CD4-positive, CD25-positive, alpha-beta regulatory T cell (primary cell): ENCODE measurements at places on chromosomes 11 and 22. TPM values are rescaled to one million over a fixed set of nuclear protein-coding genes. Genes with fewer than 3 reads are reported as not detected.
A peak's percentile ranks its signal among the peaks of the same experiment; 100 is the strongest.

Gene RBFOX2
- total RNA-seq = 0.52 TPM

Gene RAG1
- 0.05 TPM for total RNA-seq

Gene CLMP
- 0.20 TPM for total RNA-seq

Gene OR5A1
- not detected for total RNA-seq

Gene CCDC83
- not detected for total RNA-seq

Gene SCGB1C1
- not detected for total RNA-seq

Gene TSPAN32
- 60.0 TPM for total RNA-seq

Gene NCR3LG1
- 0.69 TPM for total RNA-seq

Gene CASP5
- total RNA-seq = not detected

Gene TPCN2
- 20.5 TPM for total RNA-seq

Gene OR5P2
- total RNA-seq = not detected

Gene SLC22A25
- not detected for total RNA-seq

Gene SSTR3
- total RNA-seq = 4.3 TPM

DNA sequence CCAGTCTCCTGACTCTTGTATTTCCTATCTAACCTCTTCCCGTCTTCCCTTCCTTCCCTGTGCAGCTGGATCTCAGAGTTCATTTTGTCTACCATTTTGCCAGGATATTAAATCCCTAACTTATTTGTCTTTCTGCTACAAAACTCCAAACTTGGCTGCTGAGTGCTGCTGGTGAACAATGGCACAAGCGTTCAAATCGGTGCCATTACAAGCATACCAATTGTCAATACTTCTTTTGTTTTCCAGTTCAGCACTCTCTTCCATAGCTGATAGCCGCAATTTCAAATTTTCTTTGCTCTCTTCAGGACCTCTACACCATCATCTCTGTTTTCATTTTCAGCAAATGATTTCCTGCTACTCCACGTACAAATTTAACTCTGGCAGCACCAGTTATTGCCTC lies 13.4 kb downstream of the IL18 start:
- no peak for DNase-seq

GRCh38 chr11:108865406-108865805 lies 200.5 kb downstream of the DDX10 start:
- DNase-seq = no peak

DNA sequence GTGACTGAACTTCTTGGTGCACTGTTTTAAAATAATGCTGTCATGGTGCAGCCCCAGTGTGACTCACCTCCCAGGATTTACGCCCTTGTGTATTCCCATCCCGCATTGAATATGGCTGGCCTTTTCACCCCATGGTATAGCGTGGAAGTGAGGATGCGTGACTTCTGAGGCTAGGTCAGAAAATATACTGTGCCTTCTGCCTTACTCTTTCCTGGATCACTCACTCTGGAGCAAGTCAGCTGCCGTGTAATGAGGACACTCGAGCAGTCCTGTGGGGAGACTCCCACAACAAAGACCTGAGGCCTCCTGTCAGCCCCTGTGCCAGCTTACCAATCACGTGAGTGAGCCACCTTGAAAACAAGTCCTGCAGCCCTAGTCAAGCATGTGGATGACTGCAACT lies 471.9 kb upstream of the KIRREL3 start:
- no peak for DNase-seq

- DNase-seq = no peak
These were observed 109.2 kb downstream of the FAM76B start for GRCh38 chr11:95680169-95680929.

- DNase-seq = no peak
These were observed 12.9 kb downstream of the TSPAN32 start for GRCh38 chr11:2314525-2315394.

DNA sequence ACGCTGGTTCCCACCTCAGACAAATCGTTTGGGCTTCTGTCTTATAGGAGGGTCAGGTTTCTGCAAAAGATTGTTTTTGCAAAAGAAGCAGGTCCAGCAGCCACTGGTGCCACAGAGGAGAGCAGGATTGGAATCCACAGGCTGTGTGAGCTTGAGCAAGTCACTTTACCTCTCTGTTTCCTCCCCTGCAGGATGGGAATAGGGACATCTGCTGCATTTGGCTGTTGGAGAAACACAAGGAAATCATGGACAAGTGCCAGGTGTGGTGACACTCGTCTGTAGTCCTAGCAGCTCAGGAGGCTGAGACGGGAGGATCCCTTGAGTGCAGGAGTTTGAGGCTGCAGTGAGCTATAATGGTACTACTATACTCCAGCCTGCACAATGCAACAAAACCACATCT lies 422.6 kb downstream of the MN1 start:
- DNase-seq = no peak

DNA sequence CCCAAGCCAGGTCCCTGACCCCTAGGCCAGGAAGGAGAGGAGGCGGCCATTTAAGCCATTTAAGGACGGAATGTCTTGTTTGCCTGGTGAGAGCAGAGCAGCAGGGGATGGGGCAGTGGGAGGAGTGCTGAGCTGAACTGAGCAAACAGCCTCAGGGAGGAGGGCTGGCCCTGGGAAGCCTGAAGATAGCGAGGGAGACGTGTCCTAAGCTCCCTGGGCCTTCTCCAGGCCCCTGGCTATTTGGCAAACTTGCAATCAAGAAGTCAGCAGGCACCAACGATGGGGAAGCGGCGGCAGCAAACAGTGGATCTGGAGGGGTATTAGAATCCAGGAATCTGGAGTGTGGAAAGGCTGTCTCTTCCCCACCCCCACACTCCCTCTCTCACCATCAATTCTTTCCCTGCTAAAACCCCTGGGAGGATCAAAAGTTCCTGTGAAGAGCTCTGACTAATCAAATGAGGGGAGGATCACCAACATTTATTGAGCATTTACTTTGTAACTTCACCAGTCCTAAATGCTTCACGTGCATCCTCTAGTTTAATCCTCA lies 8.8 kb downstream of the BCL9L start:
- DNase-seq = no peak

- DNase-seq = no peak
These were observed 1.6 kb upstream of the PAX6 start for GRCh38 chr11:31812383-31813381.

- DNase-seq = no peak
These were observed 113.9 kb downstream of the RPS6KA4 start for GRCh38 chr11:64472593-64473455.

- no peak for DNase-seq
These were observed 96.0 kb downstream of the DHCR7 start for GRCh38 chr11:71352226-71352625.

GRCh38 chr11:95097209-95097608 lies 7.6 kb downstream of the ENDOD1 start:
- no peak for DNase-seq

GRCh38 chr11:80487952-80488351 lies 1047.1 kb upstream of the TENM4 start:
- no peak for DNase-seq

- peak; percentile 43 for DNase-seq
These were observed 4.6 kb upstream of the CCDC188 start for GRCh38 chr22:20155330-20156041.

- DNase-seq = no peak
These were observed 16.7 kb downstream of the SSH3 start for GRCh38 chr11:67320011-67320410.

DNA sequence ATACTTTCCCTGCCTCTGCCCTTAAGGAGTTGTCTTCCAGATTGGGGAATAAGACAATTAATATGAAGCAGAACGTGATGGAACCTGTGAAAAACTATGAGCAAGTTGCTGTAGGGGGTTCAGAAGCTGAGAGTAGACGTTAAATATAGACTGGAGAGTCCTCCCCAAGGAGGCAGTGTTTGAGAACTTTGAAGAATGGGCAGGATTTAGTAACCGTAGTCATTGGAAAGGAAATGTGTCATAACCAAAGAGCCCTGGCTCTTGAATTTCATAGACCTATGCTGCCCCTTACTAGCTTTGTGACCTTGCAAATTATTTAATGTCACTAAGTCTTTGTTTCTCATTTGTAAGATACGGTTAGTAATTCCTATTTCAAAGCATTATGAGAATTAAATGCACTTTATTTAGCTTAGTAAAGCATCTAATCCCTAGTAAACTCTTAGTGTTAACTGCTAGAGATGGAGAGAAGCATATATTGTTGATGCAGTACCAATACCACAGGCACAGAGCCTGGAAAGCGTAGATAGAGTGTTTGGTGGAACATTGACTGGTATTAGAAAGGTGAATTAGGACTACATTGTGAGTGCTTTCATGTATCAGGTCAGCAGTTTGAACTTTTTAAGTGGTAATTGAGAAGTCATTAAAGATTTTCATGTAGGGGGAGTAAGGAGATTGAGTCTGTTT lies 54.1 kb downstream of the MCAM start:
- peak; percentile 49 for DNase-seq

GRCh38 chr22:17260298-17260697 lies 41.1 kb upstream of the ADA2 start:
- DNase-seq = no peak

GRCh38 chr11:103961010-103961409 lies 75.4 kb upstream of the DDI1 start:
- DNase-seq = no peak
